Naive thymus-derived CD4-positive, alpha-beta T cell (primary cell): ENCODE measurements at places on chromosomes 11 and 22. TPM values are rescaled to one million over a fixed set of nuclear protein-coding genes. Genes with fewer than 3 reads are reported as not detected.
A peak's percentile ranks its signal among the peaks of the same experiment; 100 is the strongest.

DNA sequence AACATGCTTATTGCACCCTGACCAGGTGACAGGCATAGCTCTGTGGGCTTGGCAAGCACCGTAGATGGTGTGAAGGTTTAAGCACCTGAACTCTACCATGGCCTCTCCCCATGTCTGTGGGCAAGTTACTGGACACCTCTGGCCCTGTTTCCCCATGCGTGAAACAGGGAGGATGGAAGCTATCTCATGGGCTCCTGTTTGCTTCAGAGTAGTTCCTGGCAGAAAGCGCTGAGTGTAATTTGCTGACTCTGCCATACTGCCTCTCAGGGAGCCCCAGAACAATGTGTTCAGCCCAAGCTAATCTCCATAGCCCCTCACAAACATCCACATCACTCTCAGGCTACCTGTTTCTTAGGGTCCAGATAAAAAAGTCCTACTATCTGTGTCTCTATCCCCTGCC lies 2.4 kb downstream of the CBX6 start:
- peak overlapping the region; percentile 49 for H3K27ac ChIP-seq
- peaks cover 34% of the 10 kb centered on the region for H3K4me1 ChIP-seq
- no peaks in the 10 kb centered on the region for H3K36me3 ChIP-seq
- no peaks in the 10 kb centered on the region for H3K27me3 ChIP-seq

DNA sequence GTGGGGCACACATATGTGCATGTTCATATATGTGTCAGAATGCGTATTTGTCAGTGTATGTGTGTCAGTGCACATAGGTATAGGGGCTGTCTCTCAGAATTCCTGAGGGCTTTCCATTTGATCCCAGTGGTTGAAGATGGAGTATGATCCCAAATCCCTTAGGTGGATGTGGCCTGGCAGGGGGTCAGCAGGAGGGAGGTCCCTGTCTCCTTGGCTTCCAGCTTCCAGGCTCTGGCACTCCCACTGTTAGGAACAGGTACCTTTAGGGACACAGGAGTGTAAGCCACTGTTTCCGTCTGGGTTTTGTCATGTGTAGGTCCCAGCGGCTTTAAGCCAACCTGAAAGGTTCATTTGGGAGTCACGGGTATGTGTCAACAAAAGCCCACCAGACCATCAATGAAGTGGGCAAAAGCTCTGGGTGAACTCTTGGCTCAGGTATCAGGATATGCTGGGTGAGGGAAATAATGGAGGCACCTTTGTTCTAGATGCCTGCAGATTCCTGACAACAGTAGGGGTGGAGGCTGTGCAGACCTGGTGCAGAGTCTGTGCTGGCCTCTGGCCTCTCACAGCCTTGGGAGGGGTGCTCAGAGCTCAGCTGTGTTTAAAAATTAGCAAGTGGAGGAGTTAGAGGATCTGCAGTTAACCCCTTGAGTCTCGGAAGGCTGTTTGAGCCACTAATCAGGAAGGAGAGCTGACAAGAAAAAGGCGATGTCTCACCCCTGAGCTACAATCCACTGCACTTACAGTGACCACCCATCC lies 9.0 kb downstream of the KCNQ1OT1 start:
- H3K36me3 ChIP-seq, result no peaks in the 10 kb centered on the region
- DNase-seq, result no peak
- H3K27ac ChIP-seq, result no peak overlapping the region
- H3K4me1 ChIP-seq, result no peaks in the 10 kb centered on the region

DNA sequence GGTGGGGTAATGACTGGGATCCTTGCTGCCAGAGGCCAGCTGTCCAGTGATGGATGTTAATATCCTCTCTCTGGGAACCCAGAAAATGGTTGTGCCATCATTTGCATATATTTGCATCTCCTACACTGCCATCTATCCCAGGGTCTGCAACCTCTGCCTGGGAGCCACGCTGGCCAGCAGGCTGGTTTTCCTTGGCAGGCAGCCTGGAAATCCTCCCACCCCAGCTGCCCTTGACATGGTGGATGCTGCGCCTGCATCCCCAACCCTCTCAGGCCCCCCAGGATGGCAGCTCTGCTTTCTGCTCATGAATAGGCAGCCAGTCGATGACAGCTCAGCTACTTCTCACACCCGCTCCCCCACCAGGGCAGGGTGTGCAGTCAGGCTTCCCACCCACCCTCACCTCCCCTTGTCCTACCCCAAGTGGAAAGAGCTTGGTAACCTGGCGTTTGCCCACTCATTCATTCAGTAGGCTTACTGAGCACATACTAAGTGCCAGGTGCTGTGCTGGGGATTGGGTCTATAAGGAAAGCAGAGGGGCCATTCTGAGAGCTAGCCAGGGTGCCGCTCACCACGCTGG lies 202.5 kb downstream of the TRIM29 start:
- H3K27ac ChIP-seq, result no peak overlapping the region
- H3K36me3 ChIP-seq, result no peaks in the 10 kb centered on the region
- H3K4me1 ChIP-seq, result no peaks in the 10 kb centered on the region
- no peak for DNase-seq

DNA sequence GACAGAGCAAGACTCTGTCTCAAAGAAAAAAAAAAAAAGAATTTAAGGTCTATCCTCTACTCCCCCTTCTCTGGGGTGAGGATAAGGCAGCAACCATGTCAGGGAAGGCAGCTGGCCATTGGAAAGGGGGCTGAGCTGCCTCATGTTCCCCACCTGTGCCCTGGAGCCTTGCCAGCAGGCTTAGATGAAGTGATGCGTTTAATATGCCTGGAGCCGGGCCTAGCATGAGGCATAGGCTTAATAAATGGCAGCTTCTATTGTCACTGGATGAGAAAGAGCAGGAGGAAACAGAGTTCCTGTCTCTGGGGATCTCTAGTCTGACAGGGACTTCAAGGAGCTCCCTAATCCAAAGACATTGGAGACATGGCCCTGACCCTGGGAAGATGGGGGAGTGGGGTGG lies 3.2 kb upstream of the KCNE3 start:
- peaks cover 6% of the 10 kb centered on the region for H3K27me3 ChIP-seq
- no peak overlapping the region for H3K4me3 ChIP-seq
- DNase-seq, result no peak
- H3K27ac ChIP-seq, result no peak overlapping the region

DNA sequence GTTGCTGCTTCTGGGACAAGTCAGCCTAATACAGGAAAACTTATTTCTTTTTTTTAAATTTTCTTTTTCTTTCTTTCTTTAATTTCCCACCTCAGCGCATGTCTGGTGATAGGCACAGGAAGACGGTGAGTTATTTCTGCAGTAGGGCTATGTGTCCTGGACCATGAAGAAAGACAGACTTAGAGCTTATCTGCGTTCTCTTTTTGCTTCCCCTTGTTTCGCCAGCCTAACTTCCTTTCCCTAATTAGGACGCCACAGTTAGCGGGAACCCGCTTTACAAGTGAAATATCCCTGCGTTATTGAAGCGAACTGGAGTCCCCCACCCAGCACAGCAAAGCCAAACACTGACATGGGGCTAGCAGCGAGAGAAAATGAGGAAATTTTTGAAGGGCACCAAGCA lies 8.6 kb downstream of the OR6M1 start:
- no peak for DNase-seq
- H3K36me3 ChIP-seq, result no peaks in the 10 kb centered on the region
- no peaks in the 10 kb centered on the region for H3K27me3 ChIP-seq
- H3K4me1 ChIP-seq, result no peaks in the 10 kb centered on the region
- no peak overlapping the region for H3K27ac ChIP-seq

DNA sequence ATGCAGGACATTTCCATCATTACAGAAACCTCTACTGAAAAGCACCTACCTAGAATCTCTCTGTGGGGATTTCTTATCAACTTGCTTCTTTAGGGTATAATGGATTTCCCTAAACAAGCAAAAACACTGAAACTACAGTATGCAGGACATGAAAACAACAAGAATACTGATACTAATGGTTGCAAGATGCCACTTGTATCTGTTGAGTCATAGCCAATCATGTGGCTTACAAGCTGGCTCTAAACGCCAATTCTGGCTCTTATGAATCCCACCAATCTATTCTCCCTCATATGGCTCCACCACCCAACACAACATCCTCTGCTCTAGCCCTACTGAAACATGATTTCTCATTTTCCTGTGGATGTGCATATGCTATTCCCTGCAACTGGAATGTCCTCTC lies 22.6 kb downstream of the TENM4 start:
- no peaks in the 10 kb centered on the region for H3K4me1 ChIP-seq
- no peak overlapping the region for H3K4me3 ChIP-seq
- H3K36me3 ChIP-seq, result no peaks in the 10 kb centered on the region
- no peak for DNase-seq
- H3K27me3 ChIP-seq, result no peaks in the 10 kb centered on the region

Gene FXYD2
- total RNA-seq, result 5.6 TPM

Gene TRPC6
- total RNA-seq, result not detected

- no peak for DNase-seq
- H3K4me3 ChIP-seq, result no peak overlapping the region
- H3K4me1 ChIP-seq, result no peaks in the 10 kb centered on the region
- no peaks in the 10 kb centered on the region for H3K27me3 ChIP-seq
Measured at GRCh38 chr22:30813936-30814335, 119.3 kb downstream of the OSBP2 start.

GRCh38 chr11:32905028-32905667 lies 12.5 kb downstream of the QSER1 start:
- H3K4me3 ChIP-seq, result no peak overlapping the region
- no peaks in the 10 kb centered on the region for H3K4me1 ChIP-seq
- H3K27ac ChIP-seq, result no peak overlapping the region
- no peaks in the 10 kb centered on the region for H3K27me3 ChIP-seq

DNA sequence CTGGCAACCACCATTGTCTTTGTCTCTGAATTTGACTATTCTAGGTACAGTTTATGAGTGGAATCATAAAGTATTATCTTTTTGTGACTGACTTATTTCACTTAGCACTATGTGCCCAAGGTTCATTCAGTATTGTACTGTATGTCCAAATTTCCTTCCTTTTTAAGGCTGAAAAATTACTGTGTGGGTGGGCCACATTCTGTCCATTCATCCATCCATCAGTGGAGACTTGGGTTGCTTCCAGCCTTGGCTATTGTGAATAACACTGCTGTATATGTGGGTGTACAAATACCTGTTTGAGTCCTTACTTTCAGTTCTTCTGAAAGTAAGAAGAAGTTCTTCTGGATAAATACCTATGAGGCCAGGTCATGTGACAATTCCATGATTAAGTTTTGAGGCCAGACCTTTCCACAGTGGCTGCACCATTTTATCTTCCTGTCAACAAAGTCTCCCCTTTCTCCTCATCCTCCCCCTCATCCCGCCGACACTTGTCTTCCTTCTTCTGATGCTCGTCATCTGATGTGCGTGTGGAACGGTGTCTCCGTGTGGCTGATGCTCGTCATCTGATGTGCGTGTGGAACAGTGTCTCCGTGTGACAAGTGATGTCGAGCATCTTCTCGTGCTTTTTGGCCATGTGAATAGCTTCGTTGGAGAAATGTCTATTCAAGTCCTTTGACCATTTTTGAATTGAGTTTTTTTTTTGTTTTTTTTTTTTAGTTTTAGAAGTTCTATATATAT lies 49.5 kb downstream of the SBF1 start:
- no peaks in the 10 kb centered on the region for H3K27me3 ChIP-seq
- H3K27ac ChIP-seq, result no peak overlapping the region
- H3K36me3 ChIP-seq, result peaks cover 79% of the 10 kb centered on the region
- no peak overlapping the region for H3K4me3 ChIP-seq

DNA sequence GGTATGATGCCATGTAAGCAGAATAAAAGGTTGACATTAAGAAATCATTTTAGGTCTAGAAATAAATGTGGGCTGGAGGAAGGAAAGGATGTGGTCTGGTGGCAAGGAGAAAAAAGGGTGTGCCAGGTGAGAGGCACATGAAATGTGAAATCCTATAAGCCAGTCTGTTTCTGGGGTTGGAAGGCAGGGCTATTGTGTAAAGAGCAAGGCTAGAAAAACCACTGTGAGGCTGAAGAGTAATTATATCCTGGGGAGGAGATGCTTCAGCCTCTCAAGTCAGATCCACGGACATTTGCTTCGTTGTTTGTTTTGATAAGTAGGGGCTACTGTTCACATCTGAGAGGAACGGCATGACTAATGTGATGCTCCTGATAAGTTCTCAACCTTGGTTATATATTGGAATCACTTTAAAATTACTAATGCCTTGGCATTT lies 77.5 kb upstream of the CTSC start:
- DNase-seq, result peak; percentile 29
- H3K27ac ChIP-seq, result peak overlapping the region; percentile 6
- peak overlapping the region; percentile 18 for H3K4me3 ChIP-seq
- H3K4me1 ChIP-seq, result peaks cover 24% of the 10 kb centered on the region
- no peaks in the 10 kb centered on the region for H3K36me3 ChIP-seq

DNA sequence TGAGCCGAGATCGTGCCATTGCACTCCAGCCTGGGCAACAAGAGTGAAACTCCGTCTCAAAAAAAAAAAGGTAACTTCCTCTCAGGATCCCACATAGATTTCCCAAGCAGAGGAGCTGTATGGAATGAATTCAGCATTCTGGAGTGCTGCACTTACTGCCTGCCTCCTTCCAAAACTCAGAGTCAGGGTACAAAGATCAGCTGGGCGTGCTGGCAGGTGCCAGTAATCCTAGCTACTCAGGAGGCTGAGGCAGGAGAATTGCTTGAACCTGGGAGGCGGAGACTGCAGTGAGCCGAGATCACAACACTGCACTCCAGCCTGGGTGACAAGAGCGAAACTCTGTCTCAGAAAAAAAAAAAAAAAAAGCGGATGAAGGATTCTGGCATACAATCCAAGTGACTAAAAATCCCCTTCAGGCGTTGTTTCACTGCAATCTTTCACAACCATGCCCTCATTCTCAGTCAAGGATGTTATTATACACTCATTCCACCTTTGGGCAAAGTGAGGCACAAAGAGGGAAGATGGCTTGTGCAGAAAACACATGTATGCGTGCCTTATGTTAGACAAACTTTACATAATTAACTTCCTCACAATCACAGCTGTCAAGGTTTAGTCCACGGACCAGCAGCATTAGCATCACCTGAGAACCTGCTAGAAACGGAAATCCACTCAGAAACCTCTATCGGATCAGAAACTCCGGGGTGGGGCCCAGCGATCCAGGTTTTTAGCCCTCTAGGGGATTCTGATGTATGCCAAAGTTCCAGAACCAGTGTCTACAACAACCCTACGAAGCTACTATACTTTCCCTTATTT lies 1.1 kb upstream of the NOL12 start:
- H3K4me3 ChIP-seq, result no peak overlapping the region
- peaks cover 24% of the 10 kb centered on the region for H3K4me1 ChIP-seq
- no peaks in the 10 kb centered on the region for H3K27me3 ChIP-seq
- peaks cover 6% of the 10 kb centered on the region for H3K36me3 ChIP-seq

DNA sequence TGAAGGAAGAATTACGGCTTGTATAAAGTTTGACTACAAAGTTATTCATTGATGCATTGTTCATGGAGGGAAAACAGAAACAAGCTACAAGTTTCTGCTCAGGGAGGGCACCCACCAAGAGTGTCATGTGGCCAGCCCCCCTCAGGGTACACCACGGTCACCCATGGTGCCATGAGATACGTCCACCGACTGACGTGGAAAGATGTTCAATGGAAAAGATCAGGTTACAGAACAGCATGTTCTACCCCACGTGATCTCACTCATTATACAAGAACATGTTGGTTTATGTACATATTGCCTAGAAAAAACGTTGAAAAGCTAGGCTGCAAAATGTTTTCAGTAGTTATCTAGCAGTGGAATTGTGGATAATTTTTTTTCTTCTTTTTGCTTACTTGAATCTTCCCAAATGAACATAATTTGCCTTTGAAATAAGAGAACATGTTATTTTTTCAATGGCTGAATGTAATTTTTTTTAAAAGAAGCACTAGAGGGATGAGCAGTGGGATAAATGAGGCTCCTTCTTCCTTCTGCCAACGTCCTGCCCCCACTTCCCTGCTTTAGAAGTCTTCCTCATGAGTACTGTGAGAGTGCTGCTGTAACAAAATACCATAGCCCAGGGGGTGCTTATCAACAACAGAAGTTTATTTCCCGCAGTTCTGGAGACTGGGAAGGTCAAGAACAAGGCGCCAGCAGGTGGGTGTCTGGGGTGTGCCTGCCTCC lies 22.5 kb downstream of the RCN1 start:
- no peak for DNase-seq
- no peaks in the 10 kb centered on the region for H3K27me3 ChIP-seq
- no peaks in the 10 kb centered on the region for H3K4me1 ChIP-seq
- H3K27ac ChIP-seq, result no peak overlapping the region
- H3K36me3 ChIP-seq, result no peaks in the 10 kb centered on the region

Gene PRAME
- total RNA-seq, result not detected

Gene DGKZ
- total RNA-seq, result 291 TPM
